ENCODE measurements at places on chromosomes 7 and 10.

DNA sequence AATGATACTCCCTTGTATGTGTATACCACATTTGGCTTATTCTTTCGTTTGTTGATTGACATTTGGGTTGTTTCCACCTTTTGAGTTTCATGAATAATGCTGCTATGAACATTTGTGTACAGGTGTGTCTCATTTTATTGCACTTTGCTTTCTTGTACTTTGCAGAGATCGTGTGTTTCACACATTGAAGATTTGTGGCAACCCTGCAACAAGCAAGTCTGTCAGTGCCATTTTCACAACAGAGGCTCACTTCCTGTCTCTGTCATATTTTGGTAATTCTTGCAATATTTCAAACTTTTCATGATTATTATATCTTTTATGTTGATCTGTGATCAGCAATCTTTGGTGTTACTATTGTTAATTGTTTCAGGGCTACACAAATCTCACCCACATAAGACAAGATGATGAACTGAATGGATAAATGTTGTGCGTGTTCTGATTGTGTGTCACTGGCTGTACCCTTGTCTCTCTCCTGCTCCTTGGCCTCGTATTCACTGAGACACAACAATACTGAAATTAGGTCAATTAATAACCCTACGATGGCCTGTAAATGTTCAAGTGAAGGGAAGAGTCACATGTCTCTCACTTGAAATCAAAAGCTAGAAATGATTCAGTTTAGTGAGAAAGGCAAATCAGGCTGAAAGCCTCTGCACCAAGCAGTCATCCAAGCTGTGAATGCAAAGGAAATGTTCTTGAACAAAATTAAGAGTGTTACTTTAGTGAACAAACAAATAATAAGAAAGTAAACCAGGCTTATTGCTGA is 133.6 kb upstream of the JCAD start:
- DNase-seq = no peak

- no peak for DNase-seq
Observed at GRCh38 chr10:74786126-74786525, 40.3 kb upstream of the KAT6B start.

DNA sequence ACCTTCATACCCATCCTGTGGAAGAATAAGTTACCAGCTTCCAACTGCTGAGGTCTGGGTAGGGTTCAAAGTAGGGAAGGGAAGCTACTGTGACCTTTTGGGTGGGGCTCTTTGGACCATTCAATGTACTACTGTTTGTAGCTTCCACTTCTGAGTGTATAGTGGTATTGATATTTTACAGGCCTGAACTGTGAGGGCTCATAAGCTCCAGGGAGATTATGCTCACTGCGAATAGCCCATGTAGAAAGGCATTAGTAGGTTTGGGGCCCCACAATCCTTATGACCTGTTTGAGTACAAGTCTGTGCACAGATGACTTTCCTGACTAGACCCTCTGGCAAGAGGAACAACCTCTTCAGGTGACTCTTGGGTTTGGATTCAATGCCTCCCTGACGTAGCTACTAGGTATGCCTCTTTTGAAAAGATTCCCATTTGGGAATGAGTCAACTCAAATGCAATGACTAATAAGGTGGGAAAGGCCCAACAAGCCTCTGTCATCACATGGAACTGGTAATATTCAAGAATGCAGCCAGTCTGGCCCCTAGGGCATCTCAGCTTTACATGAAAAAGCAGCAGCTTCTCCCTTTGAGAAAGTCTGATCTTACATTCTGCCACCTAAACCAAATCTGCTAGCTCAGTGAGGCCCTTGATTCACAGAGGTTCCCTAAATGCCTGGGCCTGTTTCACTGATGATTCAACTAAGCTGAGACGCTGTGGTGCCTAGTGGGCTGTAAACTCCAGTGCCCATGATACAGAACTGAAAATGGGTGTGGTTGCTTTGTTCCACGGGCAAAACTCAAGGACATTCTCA is 79.8 kb downstream of the ABI1 start:
- peak; percentile 93 for DNase-seq

DNA sequence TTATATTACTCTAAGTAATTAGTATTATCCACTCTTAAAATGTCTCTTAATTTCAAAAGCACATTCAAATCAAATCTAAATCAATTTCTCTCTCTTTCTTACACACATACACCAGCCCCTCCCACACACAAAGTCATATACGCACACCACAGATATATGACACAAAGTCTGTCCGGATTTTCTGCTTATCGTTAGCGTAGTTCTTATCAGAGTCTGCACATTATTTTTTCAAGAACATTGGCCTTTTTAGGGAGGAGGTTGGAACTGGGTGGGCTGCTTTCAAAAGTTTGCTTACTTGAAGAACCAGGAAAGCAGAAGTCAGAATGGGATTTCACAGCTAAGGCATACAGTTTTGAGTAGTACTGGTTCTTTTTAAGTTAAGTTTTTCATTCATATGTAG is 387.6 kb upstream of the CHRM2 start:
- no peak for DNase-seq
